Fibroblast of skin of scalp (primary cell): ENCODE measurements at places on chromosomes 12 and 14.

DNA sequence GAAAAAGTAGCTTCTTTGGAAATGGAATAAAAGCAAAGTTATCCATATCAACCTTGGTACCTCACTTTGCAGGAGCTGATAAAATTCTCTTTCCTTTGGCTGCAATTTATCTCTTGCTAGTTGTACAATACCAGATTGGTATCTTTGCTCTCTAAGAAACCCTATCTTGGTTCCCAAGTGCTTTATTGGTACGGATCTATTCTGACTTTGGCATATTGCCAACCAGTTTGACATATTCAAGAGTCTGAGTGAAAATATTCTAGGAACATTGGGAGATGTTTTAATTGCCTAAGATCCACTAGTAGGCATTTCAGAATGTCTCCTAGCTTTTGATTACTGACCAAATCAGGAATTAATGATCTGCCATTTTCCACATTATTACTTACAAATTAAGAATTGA, 167.2 kb upstream of the ATP2B1 start:
- DNase-seq, result no peak

DNA sequence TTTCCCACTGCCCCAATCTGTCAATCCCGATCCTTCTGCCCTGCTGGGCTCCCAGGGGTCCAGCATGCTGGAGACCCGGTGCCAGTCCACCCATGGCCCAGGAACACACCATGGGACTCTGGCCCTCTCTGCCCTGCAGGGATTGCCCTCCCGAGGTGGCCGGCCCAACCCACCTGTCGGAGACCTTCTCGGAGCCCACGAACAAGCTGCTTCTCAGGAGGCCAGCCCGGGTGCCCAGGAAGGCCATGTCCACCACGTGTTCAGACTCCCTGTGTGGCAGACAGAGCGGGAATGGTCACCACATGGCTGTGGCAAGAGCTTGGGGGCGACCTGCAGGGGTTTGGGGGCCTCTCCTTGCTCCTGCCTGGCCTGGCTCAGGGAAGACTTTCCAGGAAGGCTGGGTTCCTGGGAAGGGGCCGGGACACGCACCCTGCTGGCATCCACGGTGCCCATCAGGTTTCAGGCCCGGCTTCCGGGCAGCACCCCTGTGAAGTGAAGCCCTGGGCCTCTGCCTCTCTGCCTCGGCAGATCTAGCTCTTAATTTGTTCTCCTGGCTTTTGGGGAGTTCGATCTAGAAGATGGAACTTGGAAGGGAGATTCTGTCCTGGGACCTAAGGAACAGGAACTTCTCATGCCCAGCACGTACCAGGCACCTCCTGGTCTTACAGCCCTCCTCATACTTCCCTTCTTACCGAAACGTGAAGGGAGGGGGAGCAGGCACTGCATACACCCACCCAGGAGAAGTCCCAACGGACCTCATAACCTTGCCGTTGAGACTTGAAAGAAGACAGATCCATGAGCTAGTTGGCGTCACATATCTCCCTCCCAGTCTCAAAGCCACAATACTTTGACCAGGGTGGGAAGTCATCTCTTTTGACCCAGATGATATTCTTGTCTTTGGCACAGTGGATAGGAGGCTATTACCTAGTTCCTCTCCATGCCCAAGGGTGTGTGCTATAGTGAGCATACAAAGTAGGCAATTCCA, 26.3 kb downstream of the LRTM2 start:
- DNase-seq, result no peak

GRCh38 chr14:105748204-105748578, 221.8 kb downstream of the TMEM121 start:
- no peak for DNase-seq

DNA sequence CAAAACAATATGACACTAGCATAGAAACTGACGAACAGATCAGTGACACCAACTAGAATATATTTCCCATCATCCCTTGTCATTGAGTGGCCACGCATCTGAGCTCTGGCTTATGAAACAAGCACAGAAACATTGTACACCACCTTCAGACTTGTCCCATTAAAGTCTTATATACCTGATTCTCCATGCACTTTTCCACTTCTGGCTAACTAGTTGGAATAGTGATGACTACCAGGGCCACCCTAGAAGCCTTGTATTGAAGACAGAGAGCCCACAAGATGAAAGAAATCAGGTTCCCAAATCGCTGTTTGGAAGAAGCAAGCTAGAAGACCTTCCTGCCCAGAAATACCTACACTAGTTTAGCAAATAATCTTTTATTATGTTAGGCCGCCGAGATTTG, 99.7 kb upstream of the PPM1H start:
- DNase-seq, result no peak

- no peak for DNase-seq
These were observed 42.8 kb upstream of the TRAF3 start for GRCh38 chr14:102734436-102734835.

DNA sequence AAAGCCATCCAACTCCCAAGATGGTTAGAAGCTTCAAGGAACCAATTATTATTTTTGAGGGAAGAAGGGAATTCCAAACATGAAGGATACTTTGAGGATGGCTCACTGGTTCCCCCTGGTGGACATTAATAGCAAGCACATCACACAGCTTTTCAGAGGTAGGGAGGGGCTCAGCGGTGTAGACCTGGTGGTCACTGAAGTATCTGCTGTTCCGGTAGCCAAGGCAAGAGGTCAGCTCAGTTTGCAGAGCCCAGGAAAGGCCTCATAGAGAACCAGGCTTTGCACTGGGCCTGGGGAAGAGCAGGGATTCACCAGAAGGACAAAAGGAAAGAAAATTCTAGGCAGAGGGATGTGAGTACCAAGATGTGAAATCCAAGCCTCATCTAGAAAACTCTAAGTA, 118.7 kb downstream of the KSR2 start:
- DNase-seq, result peak; percentile 58

DNA sequence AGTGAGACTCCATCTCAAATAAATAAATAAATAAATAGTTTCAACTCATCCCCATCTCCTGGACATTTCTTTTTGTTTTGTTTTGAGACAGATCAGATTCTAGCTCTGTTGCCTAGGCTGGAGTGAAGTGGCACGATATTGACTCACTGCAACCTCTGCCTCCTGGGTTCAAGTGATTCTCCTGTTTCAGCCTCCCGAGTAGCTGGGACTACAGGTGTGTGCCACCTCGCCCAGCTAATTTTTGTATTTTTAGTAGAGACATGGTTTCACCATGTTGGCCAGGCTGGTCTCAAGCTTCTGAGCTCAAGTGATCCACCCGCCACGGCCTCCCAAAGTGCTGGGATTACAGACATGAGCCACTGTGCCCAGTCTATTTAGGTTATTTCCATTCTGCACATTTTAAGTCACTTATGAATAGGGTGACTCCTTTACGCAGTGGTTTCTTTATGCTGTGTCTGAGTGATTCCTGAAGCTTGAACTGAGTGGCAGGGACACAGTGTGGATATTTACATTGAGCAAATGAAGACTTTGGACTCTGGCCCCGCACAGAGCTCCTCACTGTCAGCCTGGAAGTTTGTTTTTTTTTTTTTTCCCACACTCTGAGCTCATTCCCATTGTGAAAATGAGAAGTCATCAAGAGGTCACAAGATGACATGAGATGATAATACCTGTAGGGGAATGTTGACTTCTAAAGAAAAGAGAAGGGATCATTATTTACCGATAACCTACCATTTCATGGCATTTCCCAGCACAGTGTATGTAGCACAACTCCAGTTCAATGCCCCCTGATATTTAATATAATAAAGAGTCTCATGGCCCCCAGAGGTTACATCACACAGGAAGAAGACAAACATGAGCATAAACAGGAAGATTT, 72.6 kb downstream of the TBX3 start:
- DNase-seq, result no peak

DNA sequence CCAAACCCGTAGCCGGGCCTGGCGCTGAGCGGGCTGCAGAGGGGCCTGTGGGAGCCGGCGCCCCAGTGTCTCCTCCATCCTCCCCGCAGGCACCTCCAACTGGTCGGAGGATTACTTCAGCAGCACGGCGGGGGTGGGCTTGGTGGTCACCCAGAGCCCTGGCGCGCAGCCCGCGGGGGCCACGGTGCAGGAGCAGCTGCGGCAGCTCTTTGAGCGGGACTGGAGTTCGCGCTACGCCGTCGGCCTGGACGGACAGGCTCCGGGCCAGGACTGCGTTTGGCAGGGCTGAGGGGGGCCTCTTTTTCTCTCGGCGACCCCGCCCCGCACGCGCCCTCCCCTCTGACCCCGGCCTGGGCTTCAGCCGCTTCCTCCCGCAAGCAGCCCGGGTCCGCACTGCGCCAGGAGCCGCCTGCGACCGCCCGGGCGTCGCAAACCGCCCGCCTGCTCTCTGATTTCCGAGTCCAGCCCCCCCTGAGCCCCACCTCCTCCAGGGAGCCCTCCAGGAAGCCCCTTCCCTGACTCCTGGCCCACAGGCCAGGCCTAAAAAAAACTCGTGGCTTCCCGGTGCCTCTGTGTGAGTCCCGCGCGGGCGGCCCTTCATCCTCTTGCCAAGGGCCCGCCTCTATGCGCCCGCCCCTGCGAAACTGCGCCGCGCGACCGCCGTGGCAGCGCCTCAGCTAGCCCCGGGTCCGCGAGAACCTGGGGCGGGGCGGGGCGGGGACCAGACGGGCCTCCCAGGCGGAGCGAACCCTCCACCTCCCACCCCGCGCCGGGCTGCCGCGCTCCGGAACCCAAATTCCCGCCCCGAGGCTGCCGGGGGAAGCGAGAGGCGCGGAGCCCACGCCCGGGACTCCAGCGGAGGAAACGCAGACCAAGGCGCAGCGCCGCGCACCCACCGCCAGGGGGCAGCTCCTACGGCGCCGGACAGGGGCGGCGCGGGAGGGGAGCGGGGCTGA, 8.3 kb downstream of the PLD4 start:
- peak; percentile 89 for DNase-seq

GRCh38 chr14:38078393-38078792, 129.3 kb upstream of the SSTR1 start:
- DNase-seq, result no peak

GRCh38 chr12:24754690-24755638, 193.9 kb downstream of the BCAT1 start:
- DNase-seq, result peak; percentile 78

DNA sequence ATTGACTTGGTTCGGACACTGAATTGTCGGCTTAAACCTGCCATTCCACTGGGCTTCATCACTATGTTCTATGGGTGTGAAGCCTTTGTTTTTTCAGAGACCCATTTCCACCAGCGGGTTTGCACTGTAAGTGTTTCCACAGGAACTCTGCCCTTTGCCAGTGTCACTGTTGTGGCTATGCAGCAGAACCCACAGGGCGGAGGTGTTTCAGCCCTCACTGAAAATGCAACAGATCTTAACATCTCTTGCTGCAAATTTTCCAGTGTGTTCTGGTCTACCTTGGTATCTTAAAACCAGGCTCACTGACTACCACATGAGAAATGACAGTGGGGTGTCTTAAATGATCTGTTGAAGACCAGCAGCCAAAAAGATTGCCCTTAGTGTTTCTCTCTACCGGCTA, 21.1 kb downstream of the PRKCH start:
- DNase-seq, result no peak

DNA sequence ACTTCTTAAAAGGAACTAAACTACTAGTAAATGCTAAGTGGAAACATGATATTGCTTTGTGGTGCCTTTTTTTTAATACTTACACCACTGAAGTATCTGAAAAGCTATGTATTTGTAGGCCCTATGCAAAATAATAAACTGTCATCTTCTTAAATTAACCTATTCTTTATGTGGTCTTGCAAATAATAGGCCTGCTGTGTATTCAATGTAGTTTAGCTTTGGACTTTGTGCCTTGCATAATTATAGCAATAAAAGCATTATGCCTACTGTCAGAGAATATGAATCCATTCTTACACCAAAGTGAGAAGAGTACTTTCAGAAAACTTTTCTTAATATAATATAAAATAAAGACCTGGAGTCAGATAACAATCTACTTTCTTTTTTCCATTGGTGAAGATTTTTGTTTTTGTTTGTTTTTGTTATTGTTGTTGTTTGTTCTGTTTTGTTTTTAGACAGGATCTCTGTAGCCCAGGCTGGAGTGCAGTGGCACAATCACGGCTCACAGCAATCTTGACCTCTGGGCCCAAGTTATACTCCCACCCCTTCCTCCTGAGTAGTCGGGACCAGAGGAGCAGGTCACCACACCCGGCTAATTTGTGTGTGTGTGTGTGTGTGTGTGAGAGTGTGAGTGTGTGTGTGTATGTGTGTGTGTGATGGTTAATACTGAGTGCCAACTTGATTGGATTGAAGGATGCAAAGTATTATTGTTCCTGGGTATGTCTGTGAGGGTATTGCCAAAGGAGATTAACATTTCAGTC, 213.8 kb downstream of the SLC6A15 start:
- no peak for DNase-seq

DNA sequence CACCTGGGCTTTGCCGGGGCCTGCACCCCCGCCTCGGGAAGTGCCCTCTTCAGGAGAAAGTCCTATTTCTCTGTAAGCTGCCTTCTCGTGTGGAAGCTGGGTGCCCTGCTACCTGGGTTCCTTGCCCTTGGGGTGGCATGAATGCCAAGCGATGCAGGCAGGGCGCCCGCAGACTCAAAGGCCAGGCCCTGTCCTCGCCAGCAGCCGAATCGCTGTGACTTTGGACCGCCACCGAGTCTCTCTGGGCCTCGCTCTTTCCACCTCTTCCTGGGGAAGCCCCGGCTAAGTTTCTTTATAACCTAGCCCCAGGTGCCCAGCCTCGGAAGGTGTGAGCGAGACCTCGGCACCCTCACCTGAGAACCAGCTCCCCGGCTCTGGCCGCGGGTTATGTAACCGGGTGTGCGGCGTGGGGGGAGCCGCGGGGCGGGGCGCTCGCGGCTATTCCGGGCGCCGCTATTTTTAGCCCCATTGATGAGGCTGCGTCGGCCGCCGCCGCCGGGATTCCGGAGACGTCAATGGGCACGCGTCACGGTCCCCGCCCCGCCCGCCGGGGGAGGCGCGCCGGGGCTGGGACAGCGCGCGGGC, 14.6 kb upstream of the NR4A1 start:
- peak; percentile 78 for DNase-seq

- no peak for DNase-seq
These were observed 112.0 kb downstream of the ANO6 start for GRCh38 chr12:45327823-45328383.

- DNase-seq, result no peak
These were observed 152.6 kb upstream of the NUDT4 start for GRCh38 chr12:93225094-93225493.

GRCh38 chr14:20905676-20906075, 14.5 kb downstream of the RNASE3 start:
- no peak for DNase-seq

DNA sequence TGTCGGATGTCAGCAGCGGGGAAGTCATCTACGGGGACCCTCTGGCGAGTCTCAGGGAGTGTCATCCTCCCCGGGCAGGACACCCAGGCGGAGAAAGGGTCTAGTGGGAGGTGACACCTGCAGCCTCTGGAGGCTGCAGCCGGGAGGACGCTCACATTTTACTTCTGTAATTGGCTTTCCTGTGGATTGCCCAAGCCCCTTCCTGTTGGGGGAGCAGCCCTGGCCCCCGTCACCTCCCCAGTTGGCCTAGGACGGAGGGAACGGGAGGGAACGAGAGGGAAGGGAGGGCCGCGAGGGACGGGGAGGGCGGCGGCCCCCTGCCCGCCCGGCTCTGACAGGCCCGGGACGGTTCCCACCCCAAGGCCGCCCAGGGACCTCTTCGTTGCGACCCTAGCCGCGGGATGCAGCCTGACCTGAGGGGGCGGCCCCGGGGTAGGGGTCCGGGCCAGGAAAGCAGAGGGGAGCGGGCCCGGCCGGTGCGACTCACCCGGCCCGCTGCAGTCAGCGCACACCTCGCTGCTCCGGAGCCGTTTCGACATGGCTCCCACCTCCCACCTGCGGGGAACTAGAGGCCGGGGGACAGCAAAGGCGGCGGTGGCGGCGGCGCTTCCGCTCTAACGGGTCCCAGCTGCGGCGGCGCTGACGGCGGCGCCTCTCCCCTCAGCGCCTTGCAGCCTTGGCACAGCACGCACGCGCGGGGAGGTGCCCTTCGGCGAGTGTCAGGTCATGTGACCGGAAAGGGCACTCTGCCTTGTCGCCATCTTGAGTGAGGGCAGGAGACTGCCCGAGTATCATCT, at the start of gene GIT2:
Gene GIT2, minus strand, starts transcription at position 683 of the 797 bp plus-strand sequence. Its CDS starts 144 bp downstream, at position 539.
- peak; percentile 92 for DNase-seq
